ENCODE measurements at places on chromosomes 1 and 21. TPM values are rescaled to one million over a fixed set of nuclear protein-coding genes. Genes with fewer than 3 reads are reported as not detected.

EDN2 gene
- 0.39 TPM for total RNA-seq

TFAP2E gene
- total RNA-seq, result 0.61 TPM

FAM177B gene
- not detected for total RNA-seq

- no peak for DNase-seq
These were observed 11.9 kb downstream of the ALX3 start for GRCh38 chr1:110058591-110058990.

- DNase-seq, result no peak
These were observed 28.3 kb downstream of the ALPL start for GRCh38 chr1:21537511-21537931.

DNA sequence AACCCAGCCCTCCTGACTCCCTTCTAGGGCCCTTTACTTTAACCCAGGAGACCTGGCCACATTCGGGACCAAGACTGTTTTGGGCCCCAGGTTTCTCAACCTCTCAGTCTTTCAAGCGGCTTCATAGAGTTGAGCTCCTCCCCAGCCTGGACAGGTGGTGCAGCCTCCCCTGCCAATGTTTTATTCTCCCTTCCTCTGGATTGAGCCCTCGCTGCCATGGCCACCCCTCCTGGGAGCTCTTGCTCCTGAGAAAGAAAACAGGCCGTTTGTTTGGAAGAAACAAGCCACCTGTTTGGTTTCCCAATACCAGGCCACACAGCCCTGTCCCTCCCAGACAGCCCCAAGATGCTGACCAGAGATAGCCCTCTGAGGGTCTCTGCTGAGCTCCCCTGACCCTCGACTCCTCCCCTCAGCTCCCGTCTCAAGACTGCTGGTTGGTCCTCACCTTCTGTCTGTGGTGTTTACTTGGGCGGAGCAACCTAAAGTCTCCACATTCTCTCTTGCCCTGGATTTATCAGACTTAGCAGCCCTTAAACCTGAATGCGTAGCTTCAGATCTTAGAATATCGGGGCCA, 3.3 kb downstream of the TMEM51 start:
- no peak for DNase-seq

- DNase-seq, result no peak
These were observed 28.4 kb upstream of the CASQ2 start for GRCh38 chr1:115796897-115797296.
